ENCODE measurements at places on chromosomes 5 and 9. TPM values are rescaled to one million over a fixed set of nuclear protein-coding genes. Genes with fewer than 3 reads are reported as not detected.

RNF224 gene
- polyA plus RNA-seq: 9.4 TPM

GRCh38 chr9:134414900-134415425 is 88.7 kb downstream of the RXRA start:
- DNase-seq: no peak

FBP2 gene
- polyA plus RNA-seq: 0.18 TPM

- peak; percentile 18 for DNase-seq
Measured at GRCh38 chr5:168401880-168402279, 84.4 kb upstream of the RARS1 start.

DNA sequence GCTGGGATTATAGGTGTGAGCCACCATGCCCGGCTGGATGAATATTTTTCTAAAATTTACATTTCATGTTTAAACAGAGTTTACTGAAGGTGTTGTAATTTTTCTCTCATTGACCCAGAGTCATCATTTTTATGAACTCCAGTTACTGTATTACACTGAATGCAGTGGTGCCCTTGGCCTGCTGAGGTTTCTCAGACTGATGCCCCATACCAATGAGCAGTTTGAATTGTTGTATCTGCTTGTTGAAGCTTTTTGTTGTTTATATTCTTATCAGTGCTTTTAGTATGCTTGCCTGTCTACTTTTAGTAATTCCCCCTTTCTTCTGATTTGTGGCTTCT is 29.9 kb downstream of the NFX1 start:
- DNase-seq: no peak

All from right renal pelvis (tissue), 4 donors.